Activated CD8-positive, alpha-beta memory T cell treated with anti-CD3 and anti-CD28 coated beads, Interleukin-2, amount 10 ng/mL, durations not matched to agents 7 days and 5 days (primary cell): ENCODE measurements at places on chromosomes 3 and 15. TPM values are rescaled to one million over a fixed set of nuclear protein-coding genes. Genes with fewer than 3 reads are reported as not detected.

Gene TRPM7
- 44.5 TPM for total RNA-seq

Gene CSTA
- not detected for total RNA-seq

Gene TAGLN3
- not detected for total RNA-seq

Gene MYO5A
- 43.2 TPM for total RNA-seq

Gene LRTM1
- not detected for total RNA-seq

Gene ANKRD34C
- total RNA-seq, result not detected

Gene PLA2G4E
- 0.05 TPM for total RNA-seq

Gene DUOX2
- not detected for total RNA-seq

Gene GPR176
- not detected for total RNA-seq

Gene FBXW12
- total RNA-seq, result not detected

Gene SERINC4
- 0.30 TPM for total RNA-seq

Gene INSYN1
- total RNA-seq, result not detected

Gene GOLGA8T
- total RNA-seq, result 0.47 TPM

Gene CMTM8
- 4.0 TPM for total RNA-seq

Gene EXOSC7
- 51.3 TPM for total RNA-seq

Gene B3GALNT1
- total RNA-seq, result 9.3 TPM

Gene LRIG1
- 21.0 TPM for total RNA-seq
